Activated T-cell treated with anti-CD3 and anti-CD28 coated beads, Interleukin-2, amount 50 U/mL, for 24 hours (primary cell): ENCODE measurements at places on chromosomes 16 and 17.

DNA sequence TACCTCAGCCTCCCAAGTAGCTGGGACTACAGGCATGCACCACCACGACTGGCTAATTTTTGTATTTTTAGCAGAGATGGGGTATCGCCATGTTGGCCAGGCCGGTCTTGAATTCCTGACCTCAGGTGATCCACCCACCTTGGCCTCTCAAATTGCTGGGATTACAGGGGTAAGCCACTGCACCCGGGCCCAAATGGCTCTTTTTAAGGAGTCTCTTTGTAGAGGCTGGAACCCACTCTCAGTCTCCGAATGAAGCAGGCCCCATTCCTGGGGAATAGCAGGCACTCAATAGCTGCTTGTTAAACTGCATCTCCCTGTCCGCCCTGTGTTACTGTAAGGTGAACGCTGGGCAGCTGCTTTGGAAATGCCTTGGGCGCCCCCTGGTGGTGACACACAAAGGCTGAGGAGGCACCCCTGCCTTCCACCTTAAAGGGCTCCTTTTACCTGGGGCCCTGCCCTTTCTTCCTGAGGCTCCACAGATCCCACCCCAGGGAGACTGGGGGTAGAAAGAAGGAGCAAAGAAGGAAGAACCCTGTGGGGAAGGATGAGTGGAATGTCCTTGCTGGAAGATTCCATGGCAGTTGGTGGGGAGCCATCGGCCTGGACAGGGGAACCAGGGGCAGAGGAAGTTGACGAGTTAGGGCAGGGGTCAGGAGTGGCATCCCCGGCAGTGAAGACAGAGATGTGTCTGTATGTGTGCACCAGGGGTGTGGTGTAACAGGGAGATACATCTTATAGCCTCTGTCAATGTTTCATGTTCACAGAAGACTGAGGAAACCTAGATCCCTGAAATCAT lies 6.1 kb upstream of the SP2 start:
- peak; percentile 94 for DNase-seq

- no peak for DNase-seq
Measured at GRCh38 chr17:55433629-55434422, 12.2 kb upstream of the MMD start.

DNA sequence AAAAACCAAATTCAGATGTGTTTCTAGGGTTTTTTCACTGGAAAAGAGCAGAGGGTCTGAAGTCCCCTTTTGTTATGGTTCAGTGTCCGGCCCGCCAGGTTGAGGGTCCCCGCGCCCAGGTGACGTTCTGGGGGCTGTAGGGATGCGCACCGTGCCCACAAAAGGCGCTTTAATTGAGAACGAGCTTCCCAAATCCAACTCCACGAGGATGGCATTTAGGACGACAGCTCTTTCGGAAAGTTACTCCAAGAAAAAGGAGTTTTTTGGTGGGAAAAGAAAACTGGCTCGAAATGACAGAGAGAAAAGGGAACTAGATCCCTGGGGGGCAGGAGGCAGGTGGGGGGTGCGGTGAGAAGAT lies 15.9 kb upstream of the ZFHX3 start:
- DNase-seq, result no peak

DNA sequence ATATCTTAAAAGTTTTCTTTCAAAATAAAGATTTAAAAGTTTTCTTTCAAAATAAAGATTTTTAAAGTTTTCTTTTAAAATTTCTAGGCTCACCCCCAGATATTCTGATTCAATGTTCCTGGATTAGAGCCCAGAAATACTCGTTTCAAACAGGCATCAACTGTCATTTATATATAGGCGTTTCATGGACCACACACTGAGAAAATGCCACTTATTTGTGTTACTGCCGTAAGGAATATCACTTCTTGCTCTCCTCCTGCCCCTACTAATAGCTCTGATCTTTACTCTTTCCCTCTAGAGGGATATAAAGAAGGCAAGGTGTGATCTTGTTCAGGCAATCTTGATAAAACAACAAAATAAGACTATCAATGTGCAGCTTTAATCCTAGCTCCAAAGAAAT lies 1324.1 kb downstream of the CDH8 start:
- no peak for DNase-seq

DNA sequence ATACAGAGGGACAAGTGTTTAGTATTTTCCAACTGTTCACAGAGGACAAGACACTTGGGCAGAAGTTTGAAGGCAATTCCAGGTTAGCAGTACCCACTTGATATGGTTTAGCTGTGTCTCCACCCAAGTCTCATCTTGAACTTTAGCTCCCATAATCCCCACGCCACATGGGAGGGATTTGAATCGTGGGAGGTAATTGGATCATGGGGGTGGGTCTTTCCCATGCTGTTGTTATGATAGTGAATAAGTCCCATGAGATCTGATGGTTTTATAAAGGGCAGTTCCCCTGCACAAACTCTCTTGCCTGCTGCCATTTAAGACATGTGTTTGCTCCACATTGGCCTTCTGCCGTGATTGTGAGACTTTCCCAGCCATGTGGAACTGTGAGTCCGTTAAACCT lies 668.9 kb downstream of the MAF start:
- no peak for DNase-seq

- peak; percentile 16 for DNase-seq
Measured at GRCh38 chr17:80138856-80139426, 8.0 kb downstream of the EIF4A3 start.

GRCh38 chr17:17772231-17772630 lies 64.6 kb downstream of the SREBF1 start:
- DNase-seq, result no peak

GRCh38 chr17:64599187-64599676 lies 62.9 kb downstream of the SMURF2 start:
- peak; percentile 61 for DNase-seq

GRCh38 chr17:15464231-15464985 lies 3.0 kb downstream of the CDRT4 start:
- no peak for DNase-seq

DNA sequence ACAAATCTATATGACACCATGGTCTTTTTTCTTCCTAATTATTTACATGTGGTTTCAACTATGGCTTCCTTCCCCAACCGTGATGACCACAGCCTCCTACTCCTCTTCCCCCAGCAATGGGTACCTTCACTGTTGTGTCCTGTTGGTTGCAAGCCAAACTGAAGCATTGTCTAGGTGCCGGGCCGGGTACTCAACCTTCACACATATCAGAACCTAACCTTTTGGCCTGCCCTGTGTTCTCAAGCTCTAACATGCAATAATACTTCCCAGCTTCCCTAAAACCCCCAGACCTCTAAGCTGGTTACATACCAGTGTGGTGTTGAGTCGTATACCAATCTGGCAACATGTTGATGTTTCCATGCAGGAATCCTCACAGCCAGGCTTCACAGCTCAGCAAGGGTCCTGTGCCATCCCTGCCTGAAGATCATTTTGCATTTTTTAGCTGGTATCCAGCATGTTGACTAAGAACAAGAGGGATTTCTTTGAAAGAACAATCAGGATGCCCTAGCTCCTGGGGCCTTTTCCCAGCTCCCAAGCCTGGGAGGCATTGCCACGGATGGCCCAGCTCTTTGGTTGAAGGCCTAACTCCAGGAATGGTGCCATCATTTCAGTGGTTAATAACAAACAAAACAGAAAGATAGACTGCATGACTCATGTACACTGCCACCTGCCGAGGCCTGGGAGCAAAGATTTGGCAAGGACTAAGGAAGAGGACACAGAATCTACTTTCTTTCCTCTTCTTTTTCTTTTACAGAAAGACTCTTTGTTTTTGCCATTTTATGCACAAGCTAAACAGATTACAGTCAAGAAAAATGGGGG lies 373.7 kb upstream of the SALL1 start:
- no peak for DNase-seq

- no peak for DNase-seq
Measured at GRCh38 chr16:4987580-4988374, 29.6 kb downstream of the SEC14L5 start.

- DNase-seq, result no peak
Measured at GRCh38 chr17:79938336-79939093, 97.2 kb downstream of the TBC1D16 start.

DNA sequence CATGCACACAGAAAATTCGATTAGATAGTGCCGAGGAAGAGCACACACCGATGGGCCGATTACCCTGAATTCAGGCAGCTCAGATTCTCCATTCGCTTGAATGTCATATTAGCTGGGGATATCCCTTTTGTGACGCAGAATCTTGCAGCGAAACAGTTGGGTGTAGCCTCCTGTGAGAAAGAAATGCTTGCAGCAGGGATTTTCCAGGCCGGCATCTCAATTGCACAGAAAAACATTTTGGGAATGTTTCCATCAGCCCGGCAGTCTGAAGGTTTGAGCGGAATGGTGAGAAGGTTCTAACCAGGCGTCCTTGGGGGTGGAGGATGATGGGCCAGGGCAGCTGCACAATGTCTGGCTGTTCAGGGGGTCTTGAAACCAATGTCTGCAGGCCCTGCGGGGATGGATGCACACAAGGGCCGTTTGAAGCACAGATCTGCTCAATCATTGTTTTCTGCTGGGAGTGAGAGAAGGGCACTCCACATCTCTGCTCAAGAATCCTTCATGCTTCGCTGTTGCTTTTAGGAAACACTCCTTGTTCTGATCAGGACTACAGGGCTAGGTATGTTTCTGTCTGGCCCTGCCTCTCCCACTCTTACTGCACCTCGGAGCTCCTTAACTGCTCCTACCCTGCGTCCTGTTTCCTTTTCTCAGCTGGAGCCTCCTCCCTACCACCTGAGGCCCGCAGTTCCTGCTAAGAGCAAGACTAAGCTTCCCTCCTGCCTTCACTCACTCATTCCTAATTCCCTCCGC lies 94.6 kb downstream of the CMIP start:
- DNase-seq, result no peak

- DNase-seq, result no peak
Measured at GRCh38 chr16:64290461-64290860, 831.4 kb downstream of the CDH11 start.

- DNase-seq, result no peak
Measured at GRCh38 chr16:1157639-1158455, 4.9 kb downstream of the CACNA1H start.

GRCh38 chr16:56936491-56936890 lies 4.5 kb downstream of the HERPUD1 start:
- no peak for DNase-seq

DNA sequence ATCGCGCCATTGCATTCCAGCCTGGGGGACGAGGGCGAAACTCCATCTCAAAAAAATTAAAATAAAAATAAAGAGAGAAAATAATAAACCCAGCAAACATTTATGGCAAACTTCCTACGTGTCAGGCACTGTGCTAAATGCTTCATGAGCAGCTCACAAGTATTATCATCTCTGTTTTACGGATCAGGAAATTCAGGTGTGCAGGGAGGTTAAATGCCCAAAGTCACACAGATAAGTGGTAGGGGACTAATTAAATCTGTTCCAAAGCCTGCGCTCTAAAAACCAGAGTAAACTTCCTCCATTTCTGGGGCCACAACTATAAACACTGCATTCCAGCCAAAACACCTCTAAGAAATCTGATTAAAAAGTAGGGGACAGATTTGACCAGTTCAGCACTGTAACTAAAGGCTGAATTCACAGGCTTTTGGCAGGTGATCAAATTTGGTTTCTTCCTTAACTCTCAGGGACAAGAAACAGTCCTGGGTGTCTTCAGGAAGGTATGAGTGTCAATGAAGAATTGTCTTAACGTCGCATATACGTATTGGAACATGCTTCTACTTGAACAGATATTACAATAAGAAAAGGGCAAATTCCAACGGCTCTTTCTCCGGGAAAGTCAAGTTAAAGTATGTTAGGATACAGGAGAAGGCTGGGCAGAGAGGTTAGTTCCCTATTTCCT lies 996 bp downstream of the STRADA start:
- DNase-seq, result no peak
